ENCODE measurements at places on chromosomes 7 and 10. TPM values are rescaled to one million over a fixed set of nuclear protein-coding genes. Genes with fewer than 3 reads are reported as not detected.

Gene ZNF503
- total RNA-seq: 1.2 TPM

Gene SLC13A1
- total RNA-seq: not detected

Gene TCERG1L
- total RNA-seq: not detected

Gene LRRD1
- total RNA-seq: under 0.01 TPM

Gene NEUROD6
- not detected for total RNA-seq

Gene NEUROG3
- not detected for total RNA-seq

Gene TMEM130
- total RNA-seq: not detected

Gene LRRC18
- not detected for total RNA-seq

Gene BAIAP2L1
- 1.4 TPM for total RNA-seq

Gene PSTK
- 3.2 TPM for total RNA-seq

Gene ARHGEF5
- 0.17 TPM for total RNA-seq

Gene MCM7
- 138 TPM for total RNA-seq

Gene STEAP1B
- total RNA-seq: 24.5 TPM

Gene RBP4
- not detected for total RNA-seq

Gene CYP2C9
- total RNA-seq: not detected

Gene NKX1-2
- total RNA-seq: not detected

Gene ENO4
- total RNA-seq: not detected

Gene EGR2
- total RNA-seq: 0.37 TPM

Data from dermis blood vessel endothelial cell (primary cell).